Esophagus (tissue), 2 donors: ENCODE measurements at places on chromosomes 4 and X. TPM values are rescaled to one million over a fixed set of nuclear protein-coding genes. Genes with fewer than 3 reads are reported as not detected.

The USP53 gene
- polyA plus RNA-seq = 9.1 TPM

The PCDH11X gene
- under 0.01 TPM for polyA plus RNA-seq

The SMAD1 gene
- 2.3 TPM for polyA plus RNA-seq

The PRRG3 gene
- polyA plus RNA-seq = 0.09 TPM

The MBTPS2 gene
- polyA plus RNA-seq = 2.5 TPM

The FAM9B gene
- polyA plus RNA-seq = not detected

The TEX11 gene
- polyA plus RNA-seq = not detected

The PPP1R2C gene
- not detected for polyA plus RNA-seq

The CLIC2 gene
- 2.8 TPM for polyA plus RNA-seq

The BCORL1 gene
- 1.0 TPM for polyA plus RNA-seq

The TBX22 gene
- not detected for polyA plus RNA-seq

The UGT2B10 gene
- not detected for polyA plus RNA-seq

The METTL14 gene
- polyA plus RNA-seq = 4.3 TPM

The PCDH7 gene
- 7.4 TPM for polyA plus RNA-seq
